ENCODE measurements at places on chromosomes 16 and 17.

DNA sequence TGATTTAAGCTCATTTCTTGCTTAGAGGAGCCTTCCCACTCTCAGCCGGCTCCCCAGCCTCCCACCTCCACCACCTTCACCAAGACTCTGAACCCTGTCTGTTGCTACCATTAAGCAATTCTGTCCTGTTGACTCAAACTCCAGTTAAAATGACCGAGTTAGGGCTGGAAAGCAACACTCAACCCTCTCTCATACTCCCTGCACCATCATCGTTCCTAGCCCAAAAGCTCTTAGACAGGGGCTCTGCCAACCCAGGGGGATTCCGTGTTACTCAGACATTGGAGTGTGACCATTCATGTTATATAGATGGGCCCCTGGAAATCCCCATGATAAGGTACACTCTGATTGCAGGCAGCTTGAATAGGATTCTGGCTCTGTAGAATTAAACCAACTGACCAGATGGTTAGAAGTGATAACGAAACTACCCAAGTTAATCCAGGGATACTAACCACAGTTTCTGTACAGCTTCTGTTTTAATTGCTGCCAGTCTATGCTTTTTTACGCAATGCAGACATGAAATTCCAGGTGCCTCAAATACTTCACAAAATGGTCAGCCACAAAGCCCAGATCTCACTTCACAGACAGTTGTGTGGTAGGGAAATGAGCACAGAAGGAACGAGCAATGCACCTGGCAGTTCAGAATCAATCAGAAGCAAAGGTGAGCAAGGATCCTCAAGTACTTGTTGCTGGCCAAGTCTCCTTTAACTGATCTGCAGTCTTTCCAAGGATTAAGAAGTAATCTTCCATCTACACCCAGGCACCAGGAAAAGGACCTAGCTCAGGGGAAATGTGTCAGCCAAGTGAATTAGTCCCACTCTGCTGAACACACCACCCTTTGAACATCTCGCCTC is 2.1 kb downstream of the SSTR2 start:
- DNase-seq: no peak

- DNase-seq: no peak
Observed at GRCh38 chr16:79307214-79307613, 293.3 kb downstream of the MAF start.

DNA sequence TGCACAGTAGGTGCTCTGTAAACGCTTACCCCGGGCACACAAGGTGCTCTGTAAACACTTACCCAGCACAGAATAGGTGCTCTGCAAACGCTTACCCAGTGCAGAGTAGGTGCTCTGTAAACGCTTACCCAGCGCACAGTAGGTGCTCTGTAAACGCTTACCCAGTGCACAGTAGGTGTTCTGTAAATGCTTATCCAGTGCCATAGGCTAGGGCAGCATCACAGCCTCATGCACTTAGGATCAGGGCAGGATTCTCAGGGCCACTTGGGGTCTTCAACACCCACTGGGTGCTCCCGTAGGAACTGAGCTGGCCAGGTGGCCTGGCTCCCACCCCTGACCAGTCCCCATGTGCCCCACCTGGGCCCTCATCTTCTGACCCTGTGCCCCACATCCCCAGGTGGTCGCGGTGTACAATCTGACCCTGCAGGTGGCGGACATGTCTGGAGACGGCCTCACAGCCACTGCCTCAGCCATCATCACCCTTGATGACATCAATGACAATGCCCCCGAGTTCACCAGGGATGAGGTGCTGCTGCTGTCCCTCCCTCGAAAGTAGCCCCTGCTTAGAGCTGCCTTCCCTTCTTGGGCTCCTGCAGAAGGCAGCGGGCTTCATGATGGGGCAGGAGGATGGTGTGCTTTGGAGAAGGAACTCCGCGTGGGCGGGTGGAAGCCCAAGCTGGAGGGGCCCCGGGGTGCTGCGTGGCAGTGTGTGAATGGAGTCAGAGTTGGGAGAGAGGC is 13.1 kb downstream of the SLC22A31 start:
- no peak for DNase-seq

DNA sequence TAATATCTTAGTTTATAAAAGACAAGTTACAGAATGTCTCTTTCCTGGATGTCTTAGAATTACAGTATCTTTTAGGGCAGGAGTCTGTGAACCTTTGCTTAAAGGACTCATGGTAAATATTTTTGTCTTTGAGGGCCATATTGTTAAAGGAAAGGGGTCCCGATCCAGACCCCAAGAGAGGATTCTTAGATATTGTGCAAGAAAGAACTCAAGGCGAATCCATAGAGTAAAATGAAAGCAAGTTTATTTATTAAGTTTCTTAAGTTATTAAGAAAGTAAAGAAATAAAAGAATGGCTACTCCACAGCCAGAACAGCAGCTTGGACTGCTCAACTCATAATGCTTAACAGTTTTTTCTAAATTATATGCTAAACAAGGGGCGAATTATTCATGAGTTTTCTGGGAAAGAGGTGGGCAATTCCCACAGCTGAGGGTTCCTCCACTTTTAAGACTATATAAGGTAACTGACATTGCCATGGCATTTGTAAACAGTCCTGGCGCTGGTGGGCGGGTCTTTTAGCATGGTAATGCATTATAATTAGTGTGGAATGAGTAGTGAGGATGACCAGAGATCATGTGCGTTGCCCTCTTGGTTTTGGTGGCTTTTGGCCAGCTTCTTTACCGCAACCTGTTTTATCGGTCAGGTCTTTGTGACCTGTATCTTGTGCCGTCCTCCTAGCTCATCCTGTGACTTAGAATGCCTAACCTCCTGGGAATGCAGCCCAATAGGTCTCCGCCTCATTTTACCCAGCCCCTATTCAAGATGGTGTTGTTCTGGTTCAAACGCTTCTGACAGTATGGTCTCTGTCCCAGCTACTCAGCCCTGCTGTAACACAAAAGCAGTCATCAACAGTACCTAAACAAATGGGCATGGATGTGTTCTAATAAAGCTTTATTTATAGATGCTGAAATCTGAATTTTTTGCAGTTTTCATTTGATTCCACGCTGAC is 53.2 kb downstream of the BMERB1 start:
- no peak for DNase-seq

- no peak for DNase-seq
Observed at GRCh38 chr16:7423434-7424044, 90.9 kb downstream of the RBFOX1 start.

DNA sequence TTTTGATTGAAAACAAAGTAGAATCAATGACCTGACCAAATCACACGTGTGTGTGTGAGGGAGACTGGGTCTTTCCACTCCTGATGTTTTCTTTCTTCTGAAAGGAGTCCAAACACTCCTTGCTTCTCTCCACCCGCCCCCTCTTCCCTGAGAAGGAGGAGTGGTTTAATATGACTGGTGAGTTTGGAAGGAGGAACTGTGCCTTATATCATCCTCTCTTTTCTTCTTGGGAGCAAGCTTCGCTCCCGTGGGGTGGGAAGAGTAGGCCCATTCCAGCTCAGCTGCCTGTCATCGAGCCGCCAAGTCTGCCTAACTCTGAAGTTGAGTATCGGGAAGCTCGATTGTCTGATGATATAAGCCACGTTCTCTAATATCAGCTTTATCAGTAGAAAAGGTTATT is 96.5 kb downstream of the YPEL2 start:
- DNase-seq: no peak

GRCh38 chr17:13024526-13025257 is 6.9 kb upstream of the ELAC2 start:
- peak; percentile 87 for DNase-seq

DNA sequence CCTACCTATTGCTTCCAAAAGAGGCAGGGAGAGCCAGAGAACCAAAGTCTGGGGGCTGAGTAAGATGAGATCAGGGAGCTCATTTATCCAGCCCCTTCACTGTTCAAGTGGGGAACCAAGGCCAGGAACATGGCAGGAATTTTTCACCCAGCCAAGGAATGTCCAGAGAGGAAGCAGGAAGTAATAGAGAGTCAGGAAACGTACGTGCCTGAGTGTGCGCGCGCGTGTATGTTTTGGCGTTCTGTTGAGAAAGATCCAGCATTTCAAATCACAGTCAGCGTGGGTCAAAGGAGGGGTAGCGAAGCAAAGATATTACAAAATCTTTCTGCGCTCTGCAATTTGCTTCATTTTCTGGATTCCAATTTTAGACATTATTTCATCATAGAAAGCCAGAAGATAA is 41.9 kb upstream of the WSCD1 start:
- DNase-seq: no peak

GRCh38 chr17:43545383-43545632 is 832 bp downstream of the ETV4 start:
- no peak for DNase-seq

DNA sequence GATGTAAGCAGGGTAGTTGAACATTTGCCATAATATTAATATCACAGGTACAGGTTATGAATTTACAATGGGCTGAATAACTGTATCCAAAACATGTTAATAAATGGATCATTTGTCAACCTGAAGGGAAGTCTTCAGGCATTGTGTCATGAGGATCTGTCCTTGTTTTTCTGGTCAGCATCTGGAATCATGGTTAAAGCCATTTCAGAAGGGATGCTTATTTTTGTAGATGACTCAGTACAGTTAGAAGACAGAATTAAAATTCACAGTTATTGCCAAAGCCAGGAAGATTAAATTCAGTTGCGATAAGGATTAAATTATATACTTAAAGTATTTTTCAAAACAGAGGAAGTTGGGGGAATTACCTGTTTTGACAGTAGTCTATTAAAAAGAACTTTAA is 8.0 kb downstream of the PSMD11 start:
- DNase-seq: no peak

DNA sequence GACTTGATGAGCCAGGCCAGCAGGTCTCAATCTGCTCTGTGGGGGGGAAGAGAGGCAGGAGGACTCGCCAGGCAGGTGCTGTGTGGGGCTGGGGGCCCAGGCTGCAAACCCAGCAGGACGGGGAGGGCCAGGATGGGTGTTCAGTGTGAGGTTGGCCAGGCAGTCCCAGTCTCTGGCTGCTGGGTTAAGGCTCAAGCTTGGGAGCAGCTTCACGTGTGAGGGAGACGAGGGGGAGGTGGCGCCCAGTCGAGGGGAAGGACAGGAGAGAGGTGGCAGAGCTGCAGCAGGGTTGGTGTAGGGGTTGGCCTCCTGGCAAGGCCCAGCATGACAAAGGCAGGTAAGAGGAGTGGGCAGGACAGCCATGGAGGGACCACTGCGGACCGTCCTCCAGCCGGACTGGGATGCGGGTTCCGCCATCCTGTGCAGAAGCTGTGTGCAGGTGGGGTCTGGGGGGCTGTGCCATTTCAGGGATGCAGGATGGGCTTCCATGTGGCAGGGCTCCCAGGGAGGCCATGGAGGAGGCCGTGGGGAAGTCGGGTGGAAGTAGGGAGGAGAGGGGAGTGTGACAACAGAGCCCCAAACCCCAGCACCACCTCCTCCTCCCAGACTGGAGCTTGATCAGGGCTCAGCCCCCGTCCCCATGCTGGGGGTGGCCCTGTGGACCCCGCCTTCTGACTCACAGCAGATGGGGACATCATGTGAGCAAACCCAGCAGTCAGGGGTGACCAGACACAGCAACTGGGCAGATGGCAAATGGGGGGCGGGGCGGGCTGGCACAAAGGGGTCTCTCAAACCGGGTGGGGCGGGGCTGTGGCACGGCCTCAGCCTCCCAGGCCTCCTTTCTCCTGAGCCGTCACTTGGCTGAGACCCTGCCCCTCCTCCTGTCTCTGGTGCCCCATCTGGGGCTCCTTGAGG is 2.8 kb downstream of the ADGRG1 start:
- no peak for DNase-seq

GRCh38 chr16:66622863-66623262 is 18.4 kb downstream of the CMTM3 start:
- no peak for DNase-seq

- DNase-seq: no peak
Observed at GRCh38 chr17:16877099-16877498, 94.8 kb downstream of the TNFRSF13B start.

DNA sequence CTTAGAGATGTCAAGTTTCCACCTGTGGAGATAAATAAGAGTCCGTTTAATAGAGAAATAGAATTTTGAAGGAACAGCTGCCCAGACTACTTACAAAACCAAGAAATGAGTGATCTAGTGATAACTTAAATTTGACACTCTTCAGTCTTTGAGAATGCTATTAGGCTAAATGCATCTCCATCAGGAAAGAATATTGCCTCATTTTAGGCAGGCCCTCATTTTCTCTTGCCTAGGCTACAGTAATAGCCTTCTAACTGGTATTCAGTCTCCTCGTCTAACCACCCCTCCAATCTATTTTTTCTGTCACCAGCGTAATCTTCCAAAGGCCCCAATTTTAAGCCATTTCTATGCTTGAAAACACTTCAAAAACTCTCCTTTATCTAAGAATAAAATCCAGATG is 537.8 kb upstream of the CA10 start:
- DNase-seq: no peak

DNA sequence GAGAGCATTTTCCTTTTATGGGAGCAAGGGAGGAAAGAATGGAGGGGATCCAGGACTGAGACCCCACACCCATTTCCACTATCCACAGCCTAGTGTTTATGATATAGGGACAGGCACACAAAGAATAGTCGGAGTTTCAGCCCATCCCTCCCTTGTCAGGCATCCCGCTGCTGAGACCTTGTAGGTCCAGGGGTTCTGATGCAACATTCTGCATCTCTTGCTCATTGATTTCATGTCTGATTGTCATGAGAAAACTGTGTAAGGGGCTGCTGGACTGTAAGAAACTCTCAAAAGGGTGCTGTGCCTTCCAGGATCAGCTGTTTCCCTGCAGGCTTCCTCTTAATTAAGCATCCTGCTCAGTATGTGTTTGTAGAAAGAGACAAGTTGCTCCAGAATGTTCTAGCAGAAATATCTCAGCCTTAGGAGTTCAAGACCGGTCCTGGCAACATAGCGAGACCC is 5.3 kb upstream of the POLR3E start:
- no peak for DNase-seq

GRCh38 chr17:64182325-64183012 is 52.5 kb upstream of the ERN1 start:
- DNase-seq: no peak

Measured in GM23338 (cell line).